Suppressor macrophage (primary cell): ENCODE measurements at places on chromosomes 4 and X.

- no peak for DNase-seq
Measured at GRCh38 chr4:128906581-128906980, 97.1 kb downstream of the JADE1 start.

- DNase-seq = no peak
Measured at GRCh38 chr4:168648494-168648893, 151.6 kb downstream of the PALLD start.

GRCh38 chrX:120332394-120332793, 21.1 kb upstream of the TMEM255A start:
- no peak for DNase-seq

GRCh38 chr4:176949029-176949428, 156.3 kb upstream of the VEGFC start:
- no peak for DNase-seq

GRCh38 chr4:141630854-141631253, 5.5 kb upstream of the IL15 start:
- no peak for DNase-seq

- no peak for DNase-seq
Measured at GRCh38 chr4:164768516-164768915, 14.6 kb downstream of the SMIM31 start.

DNA sequence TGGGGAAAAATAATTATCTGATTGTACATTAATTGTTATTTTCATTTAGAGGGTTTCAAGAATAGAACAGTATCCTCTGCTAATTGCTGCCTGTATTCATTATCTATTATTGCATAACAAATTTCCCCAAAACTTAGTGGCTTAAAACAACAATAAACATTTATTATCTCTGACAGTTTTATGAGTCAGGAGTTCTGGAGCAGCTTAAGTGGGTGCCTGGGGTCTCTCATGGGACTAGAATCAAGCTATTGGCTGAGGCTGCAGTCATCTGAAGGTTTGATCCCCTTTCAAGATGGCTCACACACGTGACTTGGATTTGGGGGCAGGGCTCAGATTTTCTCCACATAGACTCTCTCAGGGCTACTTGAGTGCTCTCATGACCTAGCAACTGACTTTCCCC, 98.1 kb upstream of the JADE1 start:
- no peak for DNase-seq
